ENCODE measurements at places on chromosomes 7 and 10.

DNA sequence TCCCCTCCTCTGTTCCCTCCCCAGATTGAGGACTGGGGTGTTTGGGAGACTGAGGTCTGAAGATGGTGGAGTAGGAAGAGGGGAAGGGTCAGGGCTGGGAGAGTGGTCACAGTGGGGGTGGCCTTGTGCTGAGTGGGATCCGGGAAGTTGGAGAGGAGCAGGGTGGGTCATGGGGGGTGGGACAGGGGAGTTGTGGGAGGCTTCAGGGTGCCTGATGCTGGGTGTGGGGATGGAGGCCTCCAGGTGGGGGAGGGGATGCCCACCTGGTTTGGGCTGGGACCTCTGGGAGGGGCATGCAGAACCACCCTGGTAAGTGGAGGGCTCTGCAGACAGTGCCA, 2.6 kb downstream of the ZNF775 start:
- DNase-seq, result no peak

- no peak for DNase-seq
Observed at GRCh38 chr7:25006276-25006675, 26.3 kb upstream of the OSBPL3 start.

DNA sequence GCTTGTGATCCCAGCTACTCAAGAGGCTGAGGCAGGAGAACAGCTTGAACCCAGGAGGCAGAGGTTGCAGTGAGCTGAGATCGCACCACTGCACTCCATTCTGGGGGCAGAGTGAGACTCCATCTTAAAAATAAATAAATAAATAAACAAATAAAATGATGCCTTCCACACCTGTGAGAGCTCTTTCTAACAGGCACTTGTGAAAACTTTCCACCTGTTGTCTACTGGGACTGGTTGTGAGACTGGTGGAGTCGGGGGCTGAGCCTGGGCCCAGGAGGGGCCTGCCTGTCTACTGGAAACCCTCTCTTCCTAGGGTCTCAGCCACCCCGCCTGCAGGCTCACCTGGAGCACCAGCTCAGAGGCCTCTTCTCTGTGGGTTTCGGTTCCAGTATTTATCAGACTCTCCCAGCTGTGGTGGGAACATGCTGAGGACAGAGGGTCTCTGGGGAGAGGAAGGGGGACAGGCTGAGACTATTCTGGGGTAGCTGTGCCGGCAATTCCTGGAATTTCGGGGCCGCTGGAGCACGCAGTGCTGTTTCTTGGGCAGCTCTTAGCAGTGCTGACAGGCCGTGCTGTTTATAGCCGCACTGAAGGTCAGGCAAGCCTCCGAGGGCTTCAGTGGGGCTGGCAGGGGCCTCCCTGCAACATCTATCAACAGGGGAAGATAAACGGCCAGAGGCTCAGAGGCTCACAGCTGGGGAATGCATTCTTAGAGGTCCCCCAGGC, 3.8 kb downstream of the LDB3 start:
- no peak for DNase-seq

DNA sequence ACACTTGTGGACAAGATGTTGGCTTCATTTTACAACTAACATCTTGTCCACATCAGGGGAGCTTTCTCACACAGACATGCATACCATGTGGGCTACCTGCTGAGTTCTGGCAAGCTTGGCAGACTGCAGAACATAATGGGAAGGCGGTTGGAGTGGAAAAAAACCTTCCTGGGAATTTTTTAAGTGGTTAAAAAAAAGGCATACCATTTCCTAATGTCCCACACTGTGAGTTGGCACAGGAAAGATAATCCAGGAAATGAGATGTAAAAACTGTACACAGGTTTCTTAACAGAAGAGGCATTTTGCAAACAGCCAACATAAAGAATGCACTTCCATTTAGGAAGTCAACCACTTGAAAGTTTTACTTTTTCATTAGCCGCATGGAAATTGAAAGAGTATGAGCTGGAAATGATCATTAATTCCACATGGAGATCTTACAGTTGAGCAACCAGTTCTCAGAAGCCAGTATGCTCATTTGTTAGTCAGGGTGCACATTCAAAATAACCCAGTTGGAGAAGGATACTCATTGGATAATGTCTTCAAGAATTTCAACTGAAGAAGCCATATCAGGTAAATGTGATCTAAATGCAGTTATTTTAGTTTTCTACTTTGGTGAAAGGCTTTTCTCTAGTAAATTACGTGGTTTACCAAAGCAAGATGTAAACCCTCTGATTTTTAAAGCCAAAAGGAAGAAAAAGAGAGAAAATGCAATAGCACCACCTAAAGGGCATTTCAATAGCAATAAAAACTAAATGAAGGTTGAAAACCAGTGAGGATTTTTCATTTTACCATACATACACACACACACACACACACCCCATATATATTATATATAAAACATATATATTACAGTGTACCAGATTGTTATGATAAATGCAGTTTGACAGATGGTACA, 194.0 kb downstream of the TAX1BP1 start:
- no peak for DNase-seq

DNA sequence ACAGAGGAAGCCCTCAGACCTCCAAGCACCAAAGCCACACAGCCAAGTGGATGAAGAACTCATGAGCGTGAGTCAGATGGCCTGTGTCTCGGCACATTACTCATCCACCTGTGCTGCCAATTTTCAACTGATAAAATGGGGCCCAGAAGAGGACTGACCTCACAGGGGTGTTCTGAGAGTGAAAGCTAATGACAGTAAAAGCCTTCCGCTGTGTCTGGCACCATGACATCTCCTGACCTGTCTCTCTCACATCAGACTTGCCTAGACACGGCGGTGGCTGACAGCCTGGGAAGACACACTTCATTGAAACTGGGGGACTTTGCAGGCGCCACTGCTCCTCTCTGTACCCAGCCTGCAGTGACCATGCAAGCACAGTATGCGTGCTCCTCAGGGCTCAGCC, 8.3 kb upstream of the SLC18A3 start:
- DNase-seq, result peak; percentile 64

DNA sequence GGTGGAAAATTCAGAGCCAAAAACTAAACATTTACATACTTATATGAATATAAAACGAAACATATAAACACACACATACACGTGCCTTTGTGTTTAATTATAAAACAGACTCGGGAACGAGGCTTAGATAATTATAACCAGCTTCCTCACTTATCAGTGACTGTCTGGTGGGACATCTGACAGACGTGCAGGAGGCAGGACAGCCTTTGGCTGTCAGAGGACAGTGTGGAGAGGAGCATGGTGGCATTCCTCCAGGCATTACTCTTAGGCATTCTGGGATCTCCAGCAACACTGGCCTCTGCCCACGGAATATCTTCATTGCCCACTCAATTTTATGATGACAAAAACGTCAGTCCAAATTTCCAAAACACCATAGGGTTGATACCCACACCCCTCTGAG, 262.2 kb upstream of the NFE2L3 start:
- no peak for DNase-seq

DNA sequence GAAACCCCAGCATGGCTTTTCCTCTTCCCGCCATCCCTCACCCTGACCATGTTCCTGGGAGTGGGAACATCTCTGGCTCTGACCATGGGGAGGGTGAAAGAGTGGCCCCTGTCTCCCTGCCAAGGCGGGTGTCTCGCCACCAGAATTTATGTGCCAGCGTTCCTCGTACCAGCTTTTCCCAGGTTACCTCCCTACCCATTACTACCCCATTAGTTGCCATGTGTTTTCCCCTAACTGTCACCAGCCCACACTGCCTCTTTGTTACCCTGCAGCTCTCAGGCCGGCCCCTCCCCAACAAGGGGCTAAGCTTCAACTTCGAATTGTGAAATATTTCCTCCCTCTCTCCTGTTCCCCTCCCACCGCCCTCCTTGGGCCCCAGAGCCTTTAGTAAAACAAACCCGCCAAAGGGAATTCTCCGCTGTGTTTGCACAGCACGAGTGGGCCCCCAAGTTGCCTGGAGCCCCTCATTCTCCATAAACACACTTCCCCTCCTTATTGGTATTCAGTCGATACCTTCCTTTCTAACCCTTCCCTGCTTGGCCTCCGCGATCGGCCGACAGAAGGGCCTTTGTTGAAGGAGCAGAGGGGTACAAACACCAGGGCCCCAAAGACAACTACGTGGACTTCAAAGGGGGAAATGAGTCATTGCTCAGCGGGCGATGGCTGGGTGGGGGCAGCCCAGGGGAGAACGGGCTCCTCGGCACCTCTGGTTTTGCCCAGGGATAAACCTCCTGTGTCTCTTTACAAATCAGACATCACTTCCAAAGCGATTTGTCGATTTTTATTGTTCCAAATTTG, 45.5 kb downstream of the SLIT1 start:
- DNase-seq, result no peak

DNA sequence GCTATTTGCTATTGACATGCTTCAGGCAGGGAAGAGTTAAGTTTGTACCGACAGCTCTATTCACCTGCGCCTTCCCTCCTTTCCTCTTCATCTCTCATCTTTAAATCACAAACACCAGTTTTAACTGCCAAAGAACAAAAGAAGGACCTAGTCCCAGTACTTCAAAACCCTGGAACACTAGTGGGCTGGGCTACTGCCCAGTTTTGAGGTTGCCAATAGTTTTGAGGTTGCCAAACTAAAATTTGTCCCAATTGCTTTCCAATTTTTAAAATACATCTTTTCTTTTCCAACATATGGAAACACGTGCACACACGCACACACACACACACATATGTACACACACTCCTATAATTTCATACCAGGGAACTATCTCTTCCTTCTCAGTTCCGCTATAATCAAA, 130.6 kb upstream of the SLC26A5 start:
- DNase-seq, result no peak

DNA sequence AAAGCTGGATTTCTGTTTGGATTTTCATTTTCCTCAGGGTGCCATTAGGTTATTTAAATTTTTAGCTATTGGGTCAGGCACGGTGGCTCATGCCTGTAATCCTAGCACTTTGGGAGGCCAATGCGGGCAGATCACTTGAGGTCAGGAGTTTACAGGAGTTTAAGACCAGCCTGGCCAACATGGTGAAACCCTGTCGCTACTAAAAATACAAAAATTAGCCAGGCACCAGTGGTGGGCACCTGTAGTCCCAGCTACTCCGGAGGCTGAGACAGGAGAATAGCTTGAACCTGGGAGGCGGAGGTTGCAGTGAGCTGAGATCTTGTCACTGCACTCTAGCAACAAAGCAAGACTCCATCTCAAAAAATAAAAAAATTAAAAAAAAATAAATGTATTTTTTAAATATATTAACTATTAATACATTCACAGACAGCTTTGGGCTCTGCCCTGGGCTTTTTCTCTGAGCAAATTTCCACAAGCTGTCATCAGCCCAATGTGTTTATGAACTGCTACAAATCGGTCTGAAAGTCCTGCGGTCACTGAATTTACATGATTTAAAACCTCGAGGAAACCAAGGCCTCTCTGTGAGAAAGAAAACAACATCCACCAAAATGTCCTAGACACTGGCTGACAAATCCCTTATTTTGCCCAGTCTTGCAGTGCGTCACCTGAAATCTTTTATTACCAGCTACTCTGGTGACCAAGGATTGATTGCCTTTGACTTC, 19.2 kb upstream of the PLEKHS1 start:
- DNase-seq, result no peak

GRCh38 chr10:66931340-66931948, 5.6 kb downstream of the LRRTM3 start:
- no peak for DNase-seq

DNA sequence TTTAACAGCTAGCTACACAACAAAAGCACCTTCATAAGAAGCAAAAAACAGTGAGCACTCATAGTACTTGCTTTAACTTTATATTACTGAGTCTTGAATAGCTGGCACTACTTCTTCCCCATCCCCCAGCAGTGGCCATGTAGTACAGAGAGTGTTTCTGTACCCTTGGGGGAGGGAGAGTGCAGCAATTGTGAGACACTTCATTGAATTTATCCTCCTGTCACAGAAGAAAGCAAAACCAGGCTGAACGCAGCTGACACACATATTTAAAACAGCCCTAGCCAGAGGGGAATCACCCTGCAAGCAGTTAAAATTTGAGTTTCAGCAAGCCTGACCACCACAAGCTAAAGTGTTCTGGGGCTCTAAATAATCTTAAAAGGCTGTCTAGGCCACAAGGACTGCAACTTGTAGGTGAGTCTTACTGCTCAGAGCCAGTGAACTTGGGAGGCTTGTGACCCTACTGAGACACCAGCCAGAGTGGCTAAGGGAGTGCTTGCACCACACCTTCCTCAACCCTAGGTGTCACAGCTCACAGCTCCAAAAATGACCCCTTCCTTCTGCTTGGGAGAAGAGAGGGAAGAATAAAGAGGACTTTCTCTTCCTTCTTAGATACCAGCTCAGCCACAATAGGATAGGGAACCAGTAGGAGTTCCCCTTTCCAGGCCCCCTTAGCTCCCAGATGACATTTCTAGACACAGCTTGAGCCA, 97.7 kb upstream of the MEOX2 start:
- DNase-seq, result no peak

GRCh38 chr10:88455831-88456230, 127.3 kb downstream of the RNLS start:
- no peak for DNase-seq

- no peak for DNase-seq
Observed at GRCh38 chr10:129877773-129878371, 86.2 kb downstream of the EBF3 start.

- DNase-seq, result no peak
Observed at GRCh38 chr7:50396856-50397255, 53.3 kb downstream of the FIGNL1 start.

DNA sequence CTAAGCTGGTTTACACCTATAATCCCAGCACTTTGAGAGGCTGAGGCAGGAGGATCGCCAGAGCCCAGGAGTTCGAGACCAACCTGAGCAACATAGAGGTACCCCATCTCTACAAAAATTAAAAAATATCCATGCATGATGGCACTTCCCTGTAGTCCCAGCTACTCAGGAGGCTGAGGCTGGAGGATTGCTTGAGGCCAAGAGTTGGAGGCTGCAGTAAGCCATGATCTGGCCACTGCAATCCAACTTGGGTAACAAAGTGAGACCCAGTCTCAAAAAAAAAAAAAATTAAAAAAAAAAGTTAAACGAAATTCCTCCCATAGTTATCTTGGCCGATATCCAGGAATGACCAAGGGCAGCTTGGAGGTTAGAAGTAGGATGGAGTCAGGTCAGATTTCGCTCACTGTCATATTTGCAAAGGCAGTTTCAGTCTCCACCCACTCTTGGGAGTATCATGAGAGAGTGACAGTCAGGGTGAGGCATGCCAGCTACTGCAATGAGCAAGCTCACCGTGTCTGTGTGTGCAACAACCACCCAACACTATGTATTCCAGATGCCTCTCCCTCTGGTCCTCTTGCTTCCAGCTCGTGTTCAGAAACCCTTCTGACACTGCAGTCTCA, 6.0 kb upstream of the ZDHHC4 start:
- DNase-seq, result no peak

DNA sequence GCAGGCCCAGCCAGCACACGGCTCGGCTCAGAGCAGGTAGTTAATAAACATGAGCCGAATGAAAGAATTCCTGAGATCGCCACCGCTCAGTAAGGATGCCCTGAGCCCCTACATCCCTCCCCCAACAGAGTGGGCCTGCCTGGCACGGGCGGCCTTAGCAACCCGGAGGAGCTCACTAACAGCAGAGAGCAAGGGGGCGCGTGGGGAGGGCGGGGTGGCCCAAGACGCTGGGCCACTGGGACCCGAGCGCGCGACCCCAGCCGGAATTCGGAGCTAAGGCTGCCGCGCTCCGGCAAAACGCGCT, 403 bp upstream of the ENO4 start:
- DNase-seq, result no peak
